ENCODE measurements at places on chromosomes 2 and 18. TPM values are rescaled to one million over a fixed set of nuclear protein-coding genes. Genes with fewer than 3 reads are reported as not detected.

GRCh38 chr18:52190631-52191030 is 149.4 kb upstream of the DCC start:
- H3K27ac ChIP-seq = no peak overlapping the region
- no peak for DNase-seq
- H3K4me3 ChIP-seq = no peak overlapping the region
- no peaks in the 10 kb centered on the region for H3K36me3 ChIP-seq

The CXCR1 gene
- total RNA-seq = 0.99 TPM

DNA sequence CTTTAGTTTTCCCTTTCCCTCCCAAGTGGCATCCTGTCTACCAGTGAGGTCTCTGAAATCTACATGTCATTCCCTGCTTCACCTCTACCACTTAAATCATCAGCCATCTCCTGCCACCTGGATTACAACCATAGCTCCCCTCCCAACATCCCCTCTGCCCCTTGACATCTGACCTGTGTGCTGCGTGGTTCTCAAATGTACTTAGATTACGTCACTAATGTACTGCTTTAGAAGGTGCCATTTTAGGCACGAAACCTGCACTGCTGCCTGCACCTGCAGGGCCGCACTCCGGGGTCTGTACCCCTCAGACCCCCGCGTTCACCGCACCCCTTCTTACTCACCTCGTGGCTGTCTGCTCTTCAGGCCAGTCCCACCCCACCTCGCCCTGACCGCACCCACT is 395.1 kb upstream of the MYT1L start:
- no peak overlapping the region for H3K4me3 ChIP-seq
- H3K27ac ChIP-seq = no peak overlapping the region
- H3K27me3 ChIP-seq = no peaks in the 10 kb centered on the region
- DNase-seq = no peak
- no peaks in the 10 kb centered on the region for H3K4me1 ChIP-seq

- H3K36me3 ChIP-seq = no peaks in the 10 kb centered on the region
- H3K27ac ChIP-seq = no peak overlapping the region
- H3K4me1 ChIP-seq = no peaks in the 10 kb centered on the region
- DNase-seq = no peak
- H3K4me3 ChIP-seq = no peak overlapping the region
These were observed 642.9 kb downstream of the ZEB2 start for GRCh38 chr2:143877056-143877455.

GRCh38 chr2:25331686-25332365 is 9.9 kb downstream of the DNMT3A start:
- H3K4me3 ChIP-seq = no peak overlapping the region
- peaks cover 23% of the 10 kb centered on the region for H3K36me3 ChIP-seq
- peaks cover 52% of the 10 kb centered on the region for H3K4me1 ChIP-seq
- DNase-seq = no peak
- no peaks in the 10 kb centered on the region for H3K27me3 ChIP-seq

GRCh38 chr2:45329045-45329677 is 281.9 kb downstream of the SRBD1 start:
- DNase-seq = no peak
- no peak overlapping the region for H3K27ac ChIP-seq
- no peak overlapping the region for H3K4me3 ChIP-seq
- no peaks in the 10 kb centered on the region for H3K36me3 ChIP-seq

DNA sequence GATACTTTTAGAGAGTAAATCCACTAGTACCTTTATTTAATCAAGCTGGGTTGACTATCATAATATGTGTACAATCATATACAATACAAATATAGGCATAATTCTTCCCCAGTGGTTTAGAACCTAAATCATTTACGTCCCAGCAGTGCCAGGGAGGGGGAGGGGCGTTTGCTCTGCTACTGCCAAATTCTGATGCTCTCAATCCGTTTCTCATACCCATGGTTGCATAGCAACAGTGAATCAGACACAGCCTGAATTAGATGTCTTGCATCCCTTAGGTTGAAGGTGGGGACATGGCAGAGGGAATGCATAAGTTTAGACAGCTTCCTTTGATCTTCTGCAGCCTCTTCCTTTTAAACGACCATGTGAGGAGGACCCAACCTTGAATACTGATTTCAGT is 135.4 kb downstream of the ABCA12 start:
- H3K4me1 ChIP-seq = no peaks in the 10 kb centered on the region
- H3K4me3 ChIP-seq = no peak overlapping the region
- no peak overlapping the region for H3K27ac ChIP-seq
- H3K27me3 ChIP-seq = no peaks in the 10 kb centered on the region
- DNase-seq = no peak

The RAPGEF4 gene
- 0.77 TPM for total RNA-seq

- no peaks in the 10 kb centered on the region for H3K36me3 ChIP-seq
- no peak overlapping the region for H3K4me3 ChIP-seq
- no peak overlapping the region for H3K27ac ChIP-seq
- no peak for DNase-seq
- H3K4me1 ChIP-seq = no peaks in the 10 kb centered on the region
- peaks cover 16% of the 10 kb centered on the region for H3K27me3 ChIP-seq
These were observed 39.2 kb downstream of the GNAL start for GRCh38 chr18:11728249-11728648.

GRCh38 chr2:40434731-40435271 is 17.1 kb downstream of the SLC8A1 start:
- no peak overlapping the region for H3K27ac ChIP-seq
- no peaks in the 10 kb centered on the region for H3K27me3 ChIP-seq
- H3K36me3 ChIP-seq = no peaks in the 10 kb centered on the region
- DNase-seq = no peak
- no peaks in the 10 kb centered on the region for H3K4me1 ChIP-seq
- H3K4me3 ChIP-seq = no peak overlapping the region

DNA sequence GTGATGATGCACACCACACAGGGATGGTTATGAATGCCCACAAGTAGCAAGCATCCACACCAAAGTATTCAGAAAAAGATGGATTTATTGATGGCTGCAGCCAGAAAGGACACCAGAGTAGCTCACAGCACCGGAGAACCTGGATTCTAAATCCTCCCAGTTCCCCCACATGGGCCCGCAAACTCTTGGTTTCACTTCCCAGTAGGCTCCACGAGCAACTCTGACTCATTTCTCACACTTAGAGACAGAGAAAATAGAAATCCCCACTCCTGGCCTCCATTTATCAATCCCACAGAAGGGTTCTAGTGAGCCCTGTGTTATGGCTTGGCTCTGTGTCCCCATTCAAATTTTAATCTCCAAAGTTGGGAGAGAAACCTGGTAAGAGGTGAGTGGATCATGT is 426.7 kb upstream of the MYT1L start:
- no peak overlapping the region for H3K4me3 ChIP-seq
- no peaks in the 10 kb centered on the region for H3K36me3 ChIP-seq
- DNase-seq = no peak

Measured in activated CD4-positive, alpha-beta T cell treated with anti-CD3 and anti-CD28 coated beads, Interleukin-2, amount 10 ng/mL, durations not matched to agents 7 days and 5 days (primary cell).